ENCODE measurements at places on chromosomes 16 and 17. TPM values are rescaled to one million over a fixed set of nuclear protein-coding genes. Genes with fewer than 3 reads are reported as not detected.

DNA sequence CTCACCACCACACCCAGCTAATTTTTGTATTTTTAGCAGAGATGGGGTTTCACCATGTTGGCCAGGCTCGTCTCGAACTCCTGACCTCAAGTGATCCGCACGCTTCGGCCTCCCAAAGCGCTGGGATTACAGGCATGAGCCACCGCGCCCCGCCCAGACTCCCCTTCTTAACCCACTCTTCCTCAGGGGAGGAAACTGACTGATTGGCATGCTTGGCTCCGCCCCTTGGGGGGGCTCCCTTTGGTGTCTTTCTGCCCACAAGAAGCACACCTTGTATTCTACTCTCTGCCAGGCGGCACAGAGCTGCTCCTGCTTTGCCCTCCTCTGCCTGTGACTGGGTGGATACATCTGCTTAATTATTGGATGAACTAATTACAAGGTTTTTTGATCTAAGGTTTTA, 4.7 kb upstream of the ASGR2 start:
- no peak for DNase-seq

The EEF2KMT gene
- total RNA-seq, result 10.4 TPM

DNA sequence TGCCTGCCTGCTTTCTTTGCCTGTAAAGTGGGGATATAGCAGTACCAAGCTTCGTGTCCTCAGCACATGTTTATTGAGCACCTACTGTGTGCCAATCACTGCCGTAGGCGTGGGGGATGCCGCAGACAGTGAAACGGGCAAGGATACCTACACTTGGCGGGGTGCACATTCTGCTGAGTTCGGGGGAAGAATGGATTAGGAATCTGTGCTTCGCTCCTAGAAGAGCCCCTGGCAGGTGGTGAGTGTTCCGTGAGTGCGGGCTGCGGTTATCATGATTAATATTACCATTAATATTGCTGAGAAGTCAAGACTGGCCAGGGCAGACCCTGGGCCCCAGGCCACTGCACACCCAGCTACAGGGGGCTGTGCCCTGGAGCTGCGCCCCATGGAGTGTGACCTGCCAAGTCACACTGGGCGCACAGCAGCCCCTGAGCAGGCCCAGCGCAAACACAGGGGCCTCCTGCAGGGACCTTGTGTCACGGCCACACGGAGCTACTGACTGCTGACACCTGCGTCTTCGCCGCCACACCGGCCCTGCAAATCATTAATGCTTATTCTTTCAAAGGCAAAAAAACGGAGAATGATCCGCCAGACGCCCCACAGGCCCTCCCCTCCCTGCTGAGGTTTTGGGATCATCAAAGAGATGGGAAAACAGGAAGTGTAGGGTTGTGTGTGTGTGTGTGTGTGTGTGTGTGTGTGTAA, 213.4 kb upstream of the GSE1 start:
- no peak for DNase-seq

GRCh38 chr17:79952265-79952877, 83.3 kb downstream of the TBC1D16 start:
- DNase-seq, result no peak

The MFAP4 gene
- total RNA-seq, result not detected

DNA sequence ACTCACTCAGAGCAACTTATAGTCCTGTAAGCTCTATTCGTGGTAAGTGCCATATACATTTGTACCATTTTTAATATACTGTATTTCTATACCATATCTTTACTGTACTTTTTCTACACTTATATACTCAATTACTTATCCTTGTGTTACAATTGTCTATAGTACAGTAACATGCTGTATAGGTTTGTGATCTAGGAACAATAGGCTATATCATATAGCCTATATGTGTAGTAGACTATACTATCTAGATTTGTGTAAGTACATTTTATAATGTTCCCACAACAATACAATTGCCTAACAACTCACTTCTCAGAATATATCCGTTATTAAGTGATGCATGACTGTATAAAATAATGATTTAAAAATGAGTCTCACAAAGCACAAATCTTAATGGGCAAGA, 123.3 kb upstream of the NACA2 start:
- no peak for DNase-seq

The RAB11FIP4 gene
- total RNA-seq, result 0.05 TPM

The DYNLRB2 gene
- total RNA-seq, result not detected

DNA sequence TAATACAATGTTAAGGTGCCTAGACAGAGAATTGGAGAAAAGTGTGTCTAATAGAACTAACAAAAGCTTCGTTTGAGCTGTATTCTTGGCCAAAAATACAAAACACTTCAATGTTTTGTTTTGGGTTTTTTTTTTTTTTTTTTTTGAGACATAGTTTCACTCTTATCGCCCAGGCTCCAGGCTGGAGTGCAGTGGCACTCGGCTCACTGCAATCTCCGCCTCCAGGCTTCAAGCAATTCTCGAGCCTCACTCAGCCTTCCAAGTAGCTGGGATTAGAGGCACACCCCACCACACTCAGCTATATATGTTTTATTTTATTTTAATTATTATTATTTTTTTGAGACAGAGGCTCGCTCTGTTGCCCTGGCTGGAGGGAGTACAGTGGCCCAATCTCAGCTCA, 38.3 kb upstream of the CARMIL2 start:
- DNase-seq, result no peak

The ACSM3 gene
- total RNA-seq, result 0.23 TPM

GRCh38 chr17:35083071-35083470, 19.6 kb upstream of the RFFL start:
- DNase-seq, result no peak

DNA sequence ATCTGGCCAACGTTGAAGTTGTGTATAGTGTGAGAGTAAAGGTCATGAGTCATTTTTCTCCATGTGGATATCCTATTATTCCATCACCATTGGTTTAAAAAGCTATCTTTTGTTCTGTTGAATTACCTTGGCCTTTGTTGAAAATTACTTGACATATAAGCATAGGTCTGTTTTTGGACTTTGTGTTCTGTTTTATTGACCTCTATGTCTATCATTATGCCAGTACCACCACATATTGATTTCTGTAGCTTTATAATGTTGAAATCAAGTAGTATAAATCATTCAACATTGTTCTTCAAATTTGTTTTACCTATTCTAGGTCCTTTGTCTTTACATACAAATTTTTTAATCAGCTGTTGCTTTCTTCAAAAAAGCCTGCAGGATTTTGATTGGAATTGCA, 58.5 kb downstream of the NLK start:
- DNase-seq, result no peak

DNA sequence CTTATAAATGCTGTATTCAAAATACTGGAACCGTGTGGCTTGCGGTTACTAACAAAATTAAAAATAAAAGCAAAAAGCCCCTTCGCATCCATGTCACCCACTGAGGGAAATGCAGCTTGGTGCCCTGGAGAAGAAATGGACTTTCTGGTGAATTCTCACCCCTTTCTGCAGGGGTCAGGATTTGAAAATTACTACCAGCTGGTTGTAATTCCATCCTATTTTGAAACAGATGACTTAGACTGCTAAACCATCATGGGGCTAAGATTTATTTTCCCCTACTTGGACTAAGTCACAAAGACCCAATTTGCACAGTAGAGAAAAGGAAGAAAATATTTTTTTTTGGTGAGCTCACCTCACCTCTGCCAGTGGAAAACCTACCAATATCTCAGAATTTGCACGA, 111.4 kb upstream of the MYOCD start:
- DNase-seq, result no peak

DNA sequence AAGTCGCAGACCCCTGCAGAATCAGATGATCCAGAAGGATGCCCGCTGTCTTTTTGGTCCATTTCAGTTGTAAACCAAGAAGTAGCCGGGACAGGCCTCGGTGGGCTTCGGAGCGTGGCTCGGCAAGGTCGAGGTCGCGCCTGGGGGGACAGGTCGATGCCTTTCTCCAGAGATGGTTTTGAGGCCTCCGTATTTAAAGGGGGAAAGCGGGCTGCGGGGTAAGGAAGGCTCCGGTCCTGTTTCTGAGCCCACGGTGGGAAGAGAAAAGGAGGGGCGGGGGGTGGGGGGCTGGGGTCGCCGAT, 7.5 kb upstream of the GNG13 start:
- no peak for DNase-seq

- DNase-seq, result no peak
Observed at GRCh38 chr16:9447195-9447551, 355.7 kb downstream of the HAPSTR1 start.

DNA sequence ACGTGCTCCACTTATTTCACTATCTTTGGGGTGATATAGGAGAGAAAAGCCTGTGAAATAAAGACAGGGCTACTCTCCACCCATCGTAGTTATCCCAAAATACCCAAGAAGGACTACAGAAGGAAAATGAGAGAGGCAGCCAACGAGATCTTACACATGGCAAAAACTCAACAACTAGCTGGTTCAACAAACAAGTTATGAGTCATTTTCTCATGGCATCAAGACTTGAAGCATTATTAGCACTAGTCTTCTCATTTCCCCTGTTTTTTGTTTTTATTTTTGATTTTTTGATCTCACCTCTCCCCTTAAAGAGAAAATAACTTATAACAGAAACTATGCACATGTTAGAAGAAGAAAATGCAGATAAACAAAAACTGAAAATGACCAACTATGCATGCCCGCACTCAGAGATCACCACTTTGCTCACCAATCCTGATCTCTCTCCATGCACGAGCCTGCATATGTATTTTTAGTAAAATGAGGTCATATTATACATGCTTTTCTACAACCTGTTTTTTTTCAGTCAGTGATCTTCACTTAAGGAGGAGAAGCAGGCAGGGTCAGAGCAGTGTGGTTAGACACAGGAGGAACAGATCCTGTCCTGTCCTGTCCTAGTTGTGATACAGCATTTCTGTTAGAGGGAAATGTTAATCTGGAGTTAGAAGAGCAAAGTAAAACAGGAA, 22.8 kb downstream of the FAM117A start:
- DNase-seq, result peak; percentile 17

- no peak for DNase-seq
Observed at GRCh38 chr17:61478026-61478789, 26.0 kb downstream of the TBX4 start.

DNA sequence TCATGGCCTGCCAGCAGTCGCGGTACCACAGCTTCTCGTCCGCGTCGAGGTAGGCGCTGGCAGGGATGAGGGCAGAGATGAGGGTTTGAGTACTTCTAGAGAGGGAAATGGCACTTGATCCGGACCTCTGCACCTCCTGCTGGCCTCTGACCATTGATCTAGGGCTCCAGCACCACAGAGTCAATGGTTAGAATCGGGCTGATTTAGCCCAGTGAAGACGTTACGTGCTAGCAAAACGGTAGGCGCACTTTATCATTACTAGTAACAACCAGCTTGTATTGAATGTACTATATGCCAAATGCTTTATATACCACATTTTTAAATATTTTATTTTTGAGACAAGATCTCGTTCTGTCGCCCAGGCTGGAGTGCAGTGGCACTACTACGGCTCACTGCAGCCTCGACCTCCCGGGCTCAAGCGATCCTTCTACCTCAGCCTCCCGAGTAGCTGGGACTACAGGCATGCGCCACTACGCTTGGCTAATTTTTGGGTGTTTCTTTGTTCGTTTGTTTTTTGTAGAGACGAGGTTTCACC, 526 bp downstream of the TSNAXIP1 start:
- DNase-seq, result no peak

- no peak for DNase-seq
Observed at GRCh38 chr16:12127244-12127643, 150.7 kb downstream of the SNX29 start.

GRCh38 chr16:22322021-22322471, 24.8 kb downstream of the POLR3E start:
- no peak for DNase-seq

- DNase-seq, result peak; percentile 22
Observed at GRCh38 chr16:56667581-56668571, at the start of gene MT1G. TSS of gene MT1G (minus strand) at chr16:56668065. CDS start at chr16:56667993, 72 bp downstream.

DNA sequence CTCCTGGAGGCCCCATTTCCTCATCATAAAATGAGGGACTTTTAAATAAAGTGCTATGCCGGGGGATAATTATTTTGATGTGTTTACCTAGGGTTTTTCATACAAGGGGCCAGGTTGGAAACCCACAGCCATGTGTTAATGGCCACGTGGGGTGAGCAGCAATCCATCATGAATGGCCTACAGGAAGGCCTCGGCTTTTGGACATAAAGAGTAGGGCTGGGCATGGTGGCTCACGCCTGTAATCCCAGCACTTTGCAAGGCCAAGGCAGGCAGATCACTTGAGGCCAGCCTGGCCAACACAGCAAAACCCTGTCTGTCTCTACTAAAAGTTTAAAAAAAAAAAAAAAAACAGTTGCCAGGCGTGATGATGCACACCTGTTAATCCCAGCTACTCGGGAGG, 40.3 kb downstream of the MEAK7 start:
- no peak for DNase-seq

DNA sequence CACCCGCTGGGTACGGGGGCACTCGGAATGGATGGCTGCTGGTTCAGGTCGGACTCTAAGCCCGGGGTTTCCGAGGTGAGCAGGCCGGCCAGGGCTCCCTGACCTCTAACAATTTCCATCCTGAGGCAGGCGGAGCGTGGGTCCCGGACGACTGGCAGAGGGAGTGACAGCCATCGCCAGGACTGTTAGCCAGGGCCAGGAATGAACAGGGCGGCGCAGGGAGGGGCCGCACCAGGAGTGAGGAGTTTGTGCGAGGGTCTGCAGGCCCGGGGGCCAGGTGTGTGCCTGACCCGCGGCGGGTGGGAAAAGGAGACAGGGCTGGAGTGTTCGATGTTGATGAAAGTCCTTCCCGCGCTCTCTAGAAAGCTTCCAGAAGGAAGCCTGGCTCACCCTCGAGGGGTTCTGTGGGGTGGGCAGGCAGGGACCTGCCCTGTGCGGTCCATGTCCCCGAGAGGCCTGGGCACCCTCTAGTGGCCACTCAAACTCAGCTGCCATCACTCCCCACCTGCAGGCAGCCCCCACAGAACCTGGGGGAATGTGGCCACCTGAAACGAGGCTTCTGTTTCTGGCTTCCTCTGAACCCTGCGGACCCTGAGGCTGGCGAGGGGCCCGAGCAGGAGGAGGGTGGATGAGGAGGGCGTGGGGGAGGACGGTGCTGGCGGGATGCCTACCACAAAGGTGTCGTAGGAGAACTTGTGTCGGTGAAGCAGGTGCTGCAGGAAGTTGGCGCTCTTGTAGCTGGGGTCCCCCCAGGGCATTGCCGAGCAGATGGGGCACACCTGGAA, 8.2 kb downstream of the RNF166 start:
- peak; percentile 47 for DNase-seq

The CD300LG gene
- 0.34 TPM for total RNA-seq

DNA sequence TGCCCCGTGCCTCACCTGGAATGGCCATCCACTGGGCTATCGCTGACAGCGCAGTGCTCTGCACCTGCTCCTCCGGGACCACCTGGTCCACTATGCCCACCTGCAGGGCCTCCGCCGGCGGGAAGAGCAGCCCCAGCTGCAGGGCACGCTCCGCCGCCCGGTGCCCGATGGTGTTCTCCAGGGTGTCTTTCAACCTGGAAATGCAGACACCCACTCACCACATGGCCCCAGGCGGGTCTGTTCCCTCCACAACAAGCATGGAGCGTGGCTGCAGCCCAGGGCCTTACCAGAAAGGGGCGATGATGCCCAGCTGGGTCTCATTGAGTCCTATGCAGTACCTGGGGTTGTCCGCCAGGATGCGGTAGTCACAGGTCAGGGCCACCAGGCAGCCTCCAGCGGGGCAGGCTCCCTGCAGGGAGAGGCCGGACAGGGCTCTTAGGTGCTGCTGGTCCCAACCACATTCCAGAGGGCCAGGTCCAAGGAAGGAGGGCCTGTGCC, 6.8 kb downstream of the DNASE1L2 start:
- DNase-seq, result no peak

The FBRS gene
- 20.6 TPM for total RNA-seq

Measured in dermis blood vessel endothelial cell (primary cell).